ENCODE measurements at places on chromosomes 13 and 19. TPM values are rescaled to one million over a fixed set of nuclear protein-coding genes. Genes with fewer than 3 reads are reported as not detected.

ZNF83 gene
- polyA plus RNA-seq, result 6.7 TPM

ZNF497 gene
- polyA plus RNA-seq, result 0.23 TPM

NKG7 gene
- 12.6 TPM for polyA plus RNA-seq

SHC2 gene
- polyA plus RNA-seq, result not detected

ZNF468 gene
- 30.4 TPM for polyA plus RNA-seq

SRRM5 gene
- polyA plus RNA-seq, result not detected

NXNL1 gene
- polyA plus RNA-seq, result not detected

NTF4 gene
- polyA plus RNA-seq, result not detected

ZSWIM9 gene
- polyA plus RNA-seq, result 0.93 TPM

BLVRB gene
- 35.3 TPM for polyA plus RNA-seq

ATP1A3 gene
- 0.29 TPM for polyA plus RNA-seq

TSHZ3 gene
- polyA plus RNA-seq, result not detected

DACT3 gene
- 0.11 TPM for polyA plus RNA-seq

RAB8A gene
- 116 TPM for polyA plus RNA-seq

SETDB2 gene
- 26.4 TPM for polyA plus RNA-seq

FOSB gene
- polyA plus RNA-seq, result 59.7 TPM

ZNF429 gene
- 21.3 TPM for polyA plus RNA-seq

BCAM gene
- not detected for polyA plus RNA-seq

TNNI3 gene
- polyA plus RNA-seq, result not detected

COX6B2 gene
- polyA plus RNA-seq, result not detected

KIR2DL3 gene
- polyA plus RNA-seq, result not detected

ARL11 gene
- 13.0 TPM for polyA plus RNA-seq

SHD gene
- not detected for polyA plus RNA-seq

ABCA7 gene
- 22.5 TPM for polyA plus RNA-seq

KLF1 gene
- not detected for polyA plus RNA-seq

VSTM2B gene
- not detected for polyA plus RNA-seq

EMP3 gene
- 432 TPM for polyA plus RNA-seq

C1QTNF9 gene
- polyA plus RNA-seq, result not detected

SERP2 gene
- polyA plus RNA-seq, result 0.52 TPM

OR7C1 gene
- polyA plus RNA-seq, result not detected

PRTN3 gene
- polyA plus RNA-seq, result not detected

ATG4D gene
- 8.6 TPM for polyA plus RNA-seq

KCNN4 gene
- polyA plus RNA-seq, result 9.7 TPM

TSKS gene
- polyA plus RNA-seq, result not detected

CDK8 gene
- 3.6 TPM for polyA plus RNA-seq

IGSF23 gene
- polyA plus RNA-seq, result not detected

LGALS7B gene
- polyA plus RNA-seq, result not detected

ZNF560 gene
- not detected for polyA plus RNA-seq

ZNF554 gene
- 2.9 TPM for polyA plus RNA-seq

DKKL1 gene
- 0.55 TPM for polyA plus RNA-seq

POLRMT gene
- polyA plus RNA-seq, result 56.8 TPM

CLIP3 gene
- polyA plus RNA-seq, result not detected

ARHGAP45 gene
- polyA plus RNA-seq, result 210 TPM

METTL21C gene
- not detected for polyA plus RNA-seq

SOX1 gene
- polyA plus RNA-seq, result not detected

SERPINE3 gene
- polyA plus RNA-seq, result not detected

ZNF93 gene
- 23.5 TPM for polyA plus RNA-seq

NKPD1 gene
- polyA plus RNA-seq, result not detected

ZNF540 gene
- 4.1 TPM for polyA plus RNA-seq

CPB2 gene
- polyA plus RNA-seq, result not detected

ASPDH gene
- polyA plus RNA-seq, result not detected

USE1 gene
- polyA plus RNA-seq, result 61.4 TPM

DLL3 gene
- polyA plus RNA-seq, result 0.55 TPM

GPR4 gene
- polyA plus RNA-seq, result not detected

GPR12 gene
- not detected for polyA plus RNA-seq
